ENCODE measurements at places on chromosomes 4 and X.
A peak's percentile ranks its signal among the peaks of the same experiment; 100 is the strongest.

GRCh38 chrX:124805486-124805885, 459.1 kb downstream of the SH2D1A start:
- DNase-seq, result no peak

- DNase-seq, result no peak
Observed at GRCh38 chrX:135114392-135114791, 5.9 kb downstream of the ETDB start.

- no peak for DNase-seq
Observed at GRCh38 chrX:15430076-15430475, 45.9 kb upstream of the VEGFD start.

DNA sequence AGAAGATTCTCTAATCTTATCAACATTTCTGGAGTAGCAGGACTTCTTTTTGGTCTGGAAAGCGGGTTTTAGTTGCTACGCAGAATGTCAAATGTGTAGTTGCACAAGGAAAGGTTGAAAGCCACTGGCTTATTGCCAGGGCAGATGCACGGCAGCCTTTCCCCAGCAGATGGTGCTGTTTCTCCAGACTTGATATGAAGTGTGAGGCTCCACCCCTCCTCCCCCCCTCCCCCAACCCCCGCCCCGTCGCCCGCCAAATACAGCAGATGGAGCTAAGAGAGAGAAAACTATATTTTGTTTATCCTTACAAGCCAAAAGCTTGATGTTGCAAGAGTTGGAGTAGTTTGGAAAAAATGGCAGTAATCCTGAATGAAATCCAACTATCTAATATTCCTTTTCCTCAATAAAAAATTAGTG, 32.0 kb downstream of the ENOPH1 start:
- DNase-seq, result peak; percentile 92

- no peak for DNase-seq
Observed at GRCh38 chr4:138090918-138091676, 151.1 kb downstream of the SLC7A11 start.

- DNase-seq, result no peak
Observed at GRCh38 chr4:56301997-56302496, 85.2 kb downstream of the AASDH start.

DNA sequence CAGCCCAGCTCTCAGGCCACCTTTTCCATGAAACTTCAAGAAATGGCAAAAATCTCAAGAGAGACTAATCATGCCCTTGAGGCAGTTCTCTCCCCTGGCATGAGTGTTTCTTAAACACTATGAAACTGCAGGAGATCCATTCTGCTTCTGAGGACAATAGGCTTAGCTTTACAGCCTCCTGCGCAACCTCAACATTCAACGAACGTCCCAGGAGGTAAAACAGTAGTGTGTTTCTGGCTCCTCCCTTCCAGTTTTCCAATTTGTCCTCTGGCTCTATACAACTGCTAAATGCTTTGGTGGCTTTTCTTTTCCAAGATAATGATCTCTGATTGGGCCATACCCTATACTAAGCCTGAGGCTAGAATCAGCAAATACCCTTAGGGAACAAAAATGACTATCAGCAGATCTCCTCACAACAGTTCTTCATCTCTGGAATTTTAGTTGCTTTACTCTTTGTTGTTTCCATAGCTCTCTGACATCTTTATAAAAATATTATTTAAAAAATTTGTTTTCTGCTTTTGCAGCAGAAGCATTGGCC, 87.0 kb upstream of the FAT1 start:
- DNase-seq, result no peak

DNA sequence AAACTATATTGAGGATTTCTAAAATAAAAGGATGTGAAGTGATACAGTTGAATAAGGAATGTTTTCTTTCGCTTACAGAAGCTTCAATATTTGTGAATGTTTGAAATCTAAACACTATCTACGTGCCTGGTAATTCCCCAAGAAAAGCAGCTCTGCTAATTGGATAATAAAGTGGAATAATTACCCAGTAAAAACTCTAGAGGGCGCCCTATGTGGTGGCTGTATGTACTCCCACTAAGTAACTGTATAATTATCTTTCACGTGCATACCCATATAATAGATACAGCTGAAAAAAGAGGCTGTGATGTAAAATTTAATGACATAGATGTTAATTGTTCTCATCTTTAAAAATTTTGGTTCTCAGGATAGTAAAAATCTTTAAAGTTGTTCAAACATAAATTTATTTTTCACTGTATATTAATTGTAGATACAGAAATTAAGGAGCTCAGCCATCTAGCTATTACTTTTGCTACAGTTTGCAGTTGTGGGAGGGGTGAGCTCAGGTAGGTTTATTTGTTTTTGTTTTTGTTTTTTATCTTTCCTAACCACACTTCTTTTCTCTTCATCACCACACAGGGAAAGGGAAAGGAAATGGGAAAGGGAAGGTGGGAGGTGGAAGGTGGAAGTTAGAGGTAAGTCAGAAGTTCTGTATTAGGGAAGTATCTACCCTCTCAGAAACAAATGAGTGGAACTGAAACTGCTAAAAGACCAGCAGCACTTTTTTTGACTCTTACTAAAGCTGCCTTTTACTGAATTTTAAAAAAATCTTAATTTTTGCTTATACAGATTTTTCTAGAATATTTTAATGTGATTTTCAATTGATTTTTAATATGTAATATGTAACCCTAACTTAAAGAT, 151.7 kb upstream of the RPS6KA6 start:
- DNase-seq, result peak; percentile 49

- DNase-seq, result no peak
Observed at GRCh38 chr4:106032851-106033286, 137.6 kb downstream of the NPNT start.

DNA sequence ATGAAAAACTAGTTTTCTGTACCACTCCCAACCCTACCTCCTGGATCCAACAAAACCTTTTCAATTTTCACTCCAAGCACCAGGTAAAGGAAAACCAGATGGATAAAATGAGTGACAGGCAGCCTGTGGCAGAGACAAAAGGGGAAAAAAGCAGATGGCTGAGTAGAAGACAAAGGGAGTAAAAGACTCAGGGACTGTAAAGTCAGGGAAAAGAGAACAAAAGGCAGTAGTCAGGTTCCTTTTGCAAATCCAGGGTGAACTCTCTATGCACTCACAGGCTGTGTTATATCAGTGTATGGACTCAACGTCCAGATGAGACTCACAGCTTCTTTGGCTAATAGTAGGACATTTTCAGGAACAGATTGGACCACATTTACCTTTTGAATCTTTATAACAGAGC, 54.2 kb downstream of the QRFPR start:
- no peak for DNase-seq

DNA sequence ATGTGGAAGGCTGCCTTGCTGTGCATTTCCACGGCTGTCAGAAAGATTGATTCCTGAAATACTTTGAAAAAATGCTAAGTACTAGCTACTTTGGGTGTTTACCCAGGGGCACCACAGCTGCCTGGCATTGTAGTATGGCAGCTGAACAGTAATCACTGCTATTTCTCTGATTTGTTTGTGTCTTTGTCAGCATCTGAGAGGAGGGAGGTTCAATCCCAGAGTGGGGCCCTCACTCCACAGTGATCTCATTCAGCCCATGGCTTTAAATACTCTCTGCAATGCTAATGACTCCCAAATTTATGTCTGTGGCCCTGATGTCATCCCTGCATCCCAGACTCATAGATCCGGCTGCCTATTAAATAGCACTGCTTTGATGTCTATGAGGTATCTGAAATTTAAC, 575.3 kb upstream of the MAGEB2 start:
- DNase-seq, result no peak

- DNase-seq, result no peak
Observed at GRCh38 chr4:163564221-163564720, 69.8 kb downstream of the TMA16 start.

DNA sequence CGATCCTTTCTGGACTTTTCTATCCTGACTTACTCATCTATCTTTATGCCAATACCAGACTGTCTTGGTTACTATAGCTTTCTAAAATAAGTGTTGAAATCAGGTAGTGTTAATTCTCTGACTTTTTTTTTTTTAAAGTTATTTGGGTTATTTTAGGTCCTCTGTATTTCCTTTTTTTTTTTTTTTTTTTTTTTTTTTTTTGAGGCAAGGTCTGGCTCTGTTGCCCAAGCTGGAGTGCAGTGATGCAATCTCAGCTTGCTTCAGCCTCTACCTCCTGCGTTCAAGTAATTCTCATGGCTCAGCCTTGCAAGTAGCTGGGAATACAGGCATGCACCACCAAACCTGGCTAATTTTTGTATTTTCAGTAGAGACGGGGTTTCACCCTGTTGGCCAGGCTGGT, 2.8 kb upstream of the NELFA start:
- no peak for DNase-seq
